Activated naive CD8-positive, alpha-beta T cell treated with anti-CD3 and anti-CD28 coated beads, Interleukin-2, amount 10 ng/mL, durations not matched to agents 7 days and 5 days (primary cell): ENCODE measurements at places on chromosomes 7 and 10.

DNA sequence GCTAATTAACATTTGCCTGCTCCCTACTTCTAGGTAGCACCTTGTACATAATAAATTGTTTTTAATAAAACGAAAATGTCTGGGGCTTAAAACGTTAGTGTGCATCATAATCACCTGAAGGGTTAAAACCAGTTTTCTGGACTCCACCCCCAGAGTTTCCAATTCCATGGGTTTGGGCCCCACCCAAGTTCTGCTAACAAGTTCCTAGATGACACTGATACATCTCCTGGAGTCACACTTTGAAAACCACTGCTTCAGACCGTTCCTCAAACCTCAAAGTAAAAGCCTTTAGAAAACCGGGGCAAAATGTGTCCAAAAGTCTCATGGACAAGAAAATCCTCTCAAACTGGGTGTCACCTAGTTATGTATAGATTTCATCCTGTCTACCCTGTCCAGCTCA lies 9.3 kb downstream of the OSBPL3 start:
- no peaks in the 10 kb centered on the region for H3K27me3 ChIP-seq
- no peak overlapping the region for H3K27ac ChIP-seq
- H3K4me3 ChIP-seq: no peak overlapping the region
- peaks cover 13% of the 10 kb centered on the region for H3K36me3 ChIP-seq

GRCh38 chr10:69051710-69052487 lies 36.0 kb upstream of the SRGN start:
- peaks cover 48% of the 10 kb centered on the region for H3K4me1 ChIP-seq
- H3K27me3 ChIP-seq: no peaks in the 10 kb centered on the region
- H3K4me3 ChIP-seq: peak overlapping the region; percentile 44

- H3K4me1 ChIP-seq: no peaks in the 10 kb centered on the region
- DNase-seq: peak; percentile 41
- H3K27ac ChIP-seq: no peak overlapping the region
- no peaks in the 10 kb centered on the region for H3K36me3 ChIP-seq
- no peaks in the 10 kb centered on the region for H3K27me3 ChIP-seq
Observed at GRCh38 chr7:128890306-128891109, 20.0 kb downstream of the KCP start.

GRCh38 chr10:78250313-78251015 lies 216.8 kb downstream of the RPS24 start:
- H3K36me3 ChIP-seq: peaks cover 2% of the 10 kb centered on the region
- DNase-seq: peak; percentile 42
- H3K27me3 ChIP-seq: peaks cover 19% of the 10 kb centered on the region

DNA sequence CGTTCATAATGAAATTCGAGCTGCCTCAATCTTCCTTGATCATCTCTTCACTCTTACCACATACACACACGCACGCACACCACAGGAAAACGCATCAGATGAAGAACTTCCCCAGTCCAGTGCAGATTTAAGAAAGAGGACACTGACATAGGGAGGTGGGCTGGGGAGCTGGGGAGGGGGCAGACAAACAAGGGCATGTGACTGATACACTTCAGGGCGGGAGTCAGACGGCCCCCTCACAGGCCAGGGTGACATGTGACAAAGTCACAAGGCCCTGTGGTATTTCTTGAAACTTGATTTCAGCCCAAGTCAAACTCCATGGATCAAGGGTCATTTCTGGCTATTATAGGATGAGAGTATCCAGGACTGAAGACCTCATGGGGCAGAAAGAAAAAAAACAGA lies 82.6 kb downstream of the KCNMA1 start:
- H3K4me1 ChIP-seq: peaks cover 15% of the 10 kb centered on the region
- peak overlapping the region; percentile 14 for H3K4me3 ChIP-seq
- no peaks in the 10 kb centered on the region for H3K36me3 ChIP-seq
- no peak for DNase-seq

GRCh38 chr7:118304100-118304499 lies 79.6 kb downstream of the ANKRD7 start:
- no peak overlapping the region for H3K27ac ChIP-seq

DNA sequence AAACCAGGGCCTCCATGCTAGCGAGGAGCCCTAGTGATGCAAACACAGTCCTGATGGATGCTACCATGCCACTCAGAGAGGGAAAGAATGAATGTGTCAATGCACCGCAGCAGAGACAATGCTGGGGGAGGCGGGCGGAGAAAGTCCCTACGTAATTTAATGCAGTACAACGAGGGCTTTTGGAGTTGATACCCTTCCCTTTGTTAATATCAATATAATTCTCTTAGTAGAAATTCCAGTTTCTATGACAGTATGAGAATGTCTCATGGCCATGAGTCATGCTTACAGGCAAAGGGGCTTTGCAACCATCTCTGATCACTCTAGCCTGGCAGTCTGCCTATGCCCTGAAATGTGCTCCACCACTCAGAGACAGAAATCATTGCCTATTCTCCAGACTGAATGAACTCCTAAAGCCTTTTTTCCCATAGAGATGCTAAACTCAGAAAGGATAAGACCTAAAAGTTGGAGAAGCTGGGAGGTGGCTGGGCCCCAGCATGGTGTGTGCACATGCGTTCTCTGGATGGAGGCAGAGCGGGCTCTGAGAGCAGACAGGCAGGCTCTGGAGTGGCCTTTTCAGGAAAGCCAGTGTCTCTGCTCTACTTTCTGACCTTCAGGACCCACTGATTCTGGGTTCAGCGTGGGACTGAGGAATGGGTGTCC lies 20.3 kb upstream of the GIMAP2 start:
- H3K4me3 ChIP-seq: peak overlapping the region; percentile 67
- peaks cover 78% of the 10 kb centered on the region for H3K4me1 ChIP-seq
- H3K27me3 ChIP-seq: no peaks in the 10 kb centered on the region
- DNase-seq: no peak
- H3K36me3 ChIP-seq: peaks cover 26% of the 10 kb centered on the region

- no peak overlapping the region for H3K4me3 ChIP-seq
- peaks cover 2% of the 10 kb centered on the region for H3K4me1 ChIP-seq
- H3K27ac ChIP-seq: no peak overlapping the region
- no peak for DNase-seq
Observed at GRCh38 chr7:7554649-7555575, 11.8 kb upstream of the MIOS start.

DNA sequence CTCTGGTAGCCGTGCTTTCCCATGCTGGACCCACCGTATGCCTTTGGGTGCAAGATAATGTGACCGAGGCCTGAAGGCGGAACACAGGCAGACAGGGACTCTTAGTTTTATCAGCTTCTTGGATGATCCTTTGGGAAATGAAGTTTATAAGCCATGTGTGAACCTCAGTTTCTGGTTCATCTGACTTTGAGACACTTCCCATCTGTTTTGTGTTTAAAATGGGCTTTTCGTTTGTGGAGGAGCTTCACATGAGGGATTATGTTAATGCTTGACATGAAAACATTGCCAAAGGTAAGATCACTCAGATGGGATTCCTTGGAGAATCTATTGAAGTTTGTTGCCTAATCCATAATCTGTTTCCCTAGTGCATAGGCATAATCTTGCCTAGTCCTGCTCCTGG lies 249.8 kb upstream of the LYZL1 start:
- no peak overlapping the region for H3K27ac ChIP-seq
- H3K4me3 ChIP-seq: no peak overlapping the region
- H3K36me3 ChIP-seq: no peaks in the 10 kb centered on the region
- DNase-seq: no peak

- H3K36me3 ChIP-seq: no peaks in the 10 kb centered on the region
- H3K27me3 ChIP-seq: peaks cover 9% of the 10 kb centered on the region
- DNase-seq: no peak
- H3K27ac ChIP-seq: no peak overlapping the region
- H3K4me1 ChIP-seq: peaks cover 18% of the 10 kb centered on the region
Observed at GRCh38 chr7:22851145-22851544, 28.5 kb upstream of the TOMM7 start.

DNA sequence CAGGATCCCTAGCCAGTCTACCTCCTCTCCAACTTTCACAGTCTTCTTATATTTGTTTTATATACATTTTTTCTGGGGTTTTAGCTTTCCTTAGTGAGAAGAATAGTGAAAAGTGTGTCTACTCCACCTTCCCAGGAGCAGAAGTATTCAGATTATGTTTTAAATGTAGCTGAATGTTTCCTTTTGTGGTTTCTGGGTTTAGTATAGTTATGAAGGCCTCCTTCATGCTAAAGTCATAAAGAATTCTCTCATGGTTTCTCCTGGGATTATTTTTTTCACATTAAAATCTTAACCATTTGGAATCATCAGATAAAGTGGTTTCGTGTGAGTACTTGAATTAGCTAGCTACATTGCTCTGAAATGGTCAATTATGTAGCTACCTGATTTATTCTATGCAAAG lies 50.9 kb downstream of the ANKMY2 start:
- H3K36me3 ChIP-seq: peaks cover 8% of the 10 kb centered on the region
- no peaks in the 10 kb centered on the region for H3K27me3 ChIP-seq
- H3K4me3 ChIP-seq: no peak overlapping the region
- H3K4me1 ChIP-seq: no peaks in the 10 kb centered on the region

GRCh38 chr10:110804376-110804775 lies 67.4 kb upstream of the PDCD4 start:
- peak overlapping the region; percentile 80 for H3K27ac ChIP-seq
- peak overlapping the region; percentile 46 for H3K4me3 ChIP-seq
- H3K4me1 ChIP-seq: peaks cover 35% of the 10 kb centered on the region

DNA sequence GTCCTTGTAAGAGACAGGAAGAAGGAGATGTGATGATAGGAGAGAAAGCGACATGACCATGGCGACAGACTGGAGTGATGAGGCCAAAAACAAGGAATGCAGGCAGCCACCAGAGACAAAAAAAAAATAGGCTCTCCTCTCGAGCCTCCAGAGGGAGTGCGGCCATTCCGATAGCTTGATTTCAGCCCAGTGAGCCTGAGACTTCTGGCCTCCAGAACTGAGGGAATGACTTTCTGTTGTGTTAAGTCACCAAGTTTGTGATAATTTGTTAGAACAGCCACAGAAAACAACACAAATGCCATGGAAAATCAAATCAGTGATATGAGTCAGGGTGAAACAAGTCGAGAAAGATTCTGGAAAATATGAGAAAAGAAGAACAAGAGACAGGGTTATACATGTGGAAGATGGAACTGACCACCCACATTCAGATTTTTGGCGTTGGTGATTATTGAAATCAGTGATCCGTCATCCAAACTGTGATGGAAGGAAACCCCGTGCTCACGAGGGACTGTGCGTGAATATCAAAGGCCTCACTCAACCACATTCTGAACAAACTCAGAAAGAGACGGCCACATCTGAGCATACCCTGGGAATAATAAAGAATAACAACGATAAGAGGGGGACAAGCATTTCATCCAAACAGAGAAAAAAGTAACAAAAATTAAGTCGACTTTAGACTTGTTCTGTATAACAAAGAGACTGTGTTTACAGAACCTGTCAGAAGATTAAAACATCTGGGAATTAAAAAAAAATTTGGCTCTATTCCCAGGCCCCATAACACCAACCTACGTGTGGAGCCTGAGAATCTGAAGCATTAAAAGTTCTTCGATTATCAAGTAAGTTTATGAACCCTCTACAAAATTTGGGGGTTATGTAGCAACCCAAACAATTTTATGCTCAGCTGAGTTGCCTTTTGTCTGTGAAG lies 72.1 kb downstream of the EEPD1 start:
- no peaks in the 10 kb centered on the region for H3K4me1 ChIP-seq
- no peaks in the 10 kb centered on the region for H3K36me3 ChIP-seq
- no peak for DNase-seq

GRCh38 chr10:86251426-86251825 lies 115.2 kb downstream of the GRID1 start:
- no peak for DNase-seq
- no peak overlapping the region for H3K4me3 ChIP-seq
- no peaks in the 10 kb centered on the region for H3K36me3 ChIP-seq
- H3K27ac ChIP-seq: no peak overlapping the region
- no peaks in the 10 kb centered on the region for H3K27me3 ChIP-seq

- H3K36me3 ChIP-seq: peaks cover 11% of the 10 kb centered on the region
- no peak for DNase-seq
- no peak overlapping the region for H3K27ac ChIP-seq
Observed at GRCh38 chr7:129898007-129898406, 54.8 kb downstream of the UBE2H start.

DNA sequence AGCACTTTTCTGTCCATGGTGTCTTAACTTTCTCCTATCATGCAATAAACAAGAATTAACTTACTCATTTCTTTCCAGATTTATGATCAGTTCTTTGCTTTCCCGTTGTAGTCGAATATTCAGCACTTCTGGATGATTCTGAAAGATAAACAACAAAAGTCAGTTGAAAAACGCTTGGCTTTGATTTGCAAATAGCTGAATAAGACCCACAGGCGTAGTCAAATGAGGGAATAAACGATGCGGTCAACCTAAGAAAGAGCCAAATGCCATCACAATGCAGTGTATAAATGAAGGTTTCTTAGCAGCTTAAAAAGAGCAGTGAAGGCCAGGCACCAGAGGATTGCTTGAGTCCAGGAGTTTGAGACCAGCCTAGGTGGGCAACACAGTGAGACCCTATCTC lies 109.4 kb downstream of the ADAM12 start:
- no peak for DNase-seq
- no peaks in the 10 kb centered on the region for H3K4me1 ChIP-seq
- no peaks in the 10 kb centered on the region for H3K27me3 ChIP-seq
